T-helper 1 cell (primary cell): ENCODE measurements at places on chromosomes 12 and 14.

GRCh38 chr12:58079806-58080205 is 138.4 kb downstream of the ATP23 start:
- no peak for DNase-seq

DNA sequence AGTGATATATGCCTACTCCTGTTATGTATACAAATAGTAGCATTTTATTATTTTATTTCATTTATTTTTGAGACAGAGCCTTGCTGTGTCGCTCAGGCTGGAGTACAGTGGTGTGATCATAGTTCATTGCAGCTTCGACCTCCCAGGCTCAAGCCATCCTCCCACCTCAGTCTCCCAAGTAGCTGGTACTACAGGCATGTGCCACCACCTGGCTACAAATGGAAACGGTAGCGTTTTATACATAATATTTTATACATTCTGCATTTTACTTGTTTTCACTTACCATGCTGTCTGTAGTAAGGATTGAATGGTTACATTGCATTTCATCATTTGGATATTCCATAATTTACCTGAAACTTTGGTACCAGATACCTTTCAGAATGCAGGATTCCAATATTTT is 14.1 kb downstream of the C1R start:
- no peak for DNase-seq

DNA sequence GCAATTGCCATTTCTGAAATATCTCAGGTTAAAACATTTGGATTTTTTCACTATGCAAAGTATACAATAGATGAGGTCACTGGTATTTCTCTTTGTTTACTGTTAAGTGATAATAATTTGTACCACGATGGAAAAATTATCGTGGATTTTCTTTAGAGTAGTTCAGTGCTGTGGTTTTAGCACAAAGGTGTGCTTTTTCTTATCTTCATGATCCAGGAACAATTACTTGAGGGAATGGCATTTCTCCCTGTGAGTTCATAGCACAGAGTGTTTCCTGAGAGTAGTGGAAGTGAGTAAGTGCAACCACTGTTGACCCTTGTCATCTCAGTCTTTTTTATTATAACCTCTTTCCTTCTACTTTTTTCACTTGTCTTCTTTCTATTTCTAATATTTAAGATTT is 86.8 kb downstream of the FGD4 start:
- no peak for DNase-seq

- no peak for DNase-seq
Measured at GRCh38 chr12:51591016-51591901, at the start of gene SCN8A. TSS of gene SCN8A (plus strand) at chr12:51591233. CDS start at chr12:51662818, 71,585 bp downstream.

DNA sequence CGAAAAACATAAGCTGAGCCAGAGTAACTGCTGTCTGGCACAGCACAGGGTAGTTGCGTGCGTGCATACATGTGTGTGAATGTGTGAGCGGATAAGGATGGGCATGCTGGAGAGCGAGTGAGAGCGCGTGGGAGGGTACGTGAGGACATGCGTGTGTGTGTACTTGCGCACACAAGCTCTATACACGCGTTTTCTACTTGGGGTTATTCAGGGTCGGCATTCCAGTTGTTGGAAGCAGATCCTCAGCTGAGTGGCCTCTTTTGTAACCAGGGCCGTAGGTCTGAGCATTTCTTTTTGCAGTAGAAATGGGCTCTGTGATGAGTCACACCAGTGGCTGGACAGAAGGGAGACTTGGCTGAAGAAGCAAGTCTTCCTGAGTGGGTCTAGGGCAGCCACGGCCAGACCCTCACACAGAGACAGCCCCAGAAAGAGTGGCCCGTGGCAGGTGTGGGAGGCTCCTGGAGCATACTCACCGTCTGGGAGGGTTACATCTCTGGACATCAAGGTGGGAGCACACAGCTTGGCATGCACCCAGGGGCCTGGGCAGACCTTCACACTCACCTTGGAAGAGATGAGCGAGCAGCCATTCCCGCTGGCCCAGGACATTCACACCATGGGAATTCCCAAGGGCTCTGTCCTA is 78.0 kb downstream of the LRRC74A start:
- DNase-seq: no peak

DNA sequence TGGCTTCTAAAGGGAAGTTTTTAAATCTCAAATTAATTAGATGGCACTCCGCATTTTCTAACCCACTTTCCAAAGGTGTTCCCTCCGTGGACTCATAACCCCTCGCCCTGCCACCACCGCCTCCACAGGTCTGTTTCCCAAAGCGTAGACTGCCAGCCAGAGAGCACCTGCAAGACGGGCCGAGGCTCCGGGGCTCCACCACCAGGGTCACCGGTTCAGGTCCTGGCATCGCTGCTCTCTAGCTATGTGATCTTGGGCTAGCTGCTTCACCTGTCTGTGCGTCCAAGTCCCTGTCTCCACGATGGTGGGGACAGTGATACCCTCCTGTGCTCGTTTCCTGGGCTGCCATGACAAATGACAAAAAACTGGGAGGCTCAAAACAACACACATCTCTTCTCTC is 11.5 kb downstream of the RIMBP2 start:
- DNase-seq: no peak

DNA sequence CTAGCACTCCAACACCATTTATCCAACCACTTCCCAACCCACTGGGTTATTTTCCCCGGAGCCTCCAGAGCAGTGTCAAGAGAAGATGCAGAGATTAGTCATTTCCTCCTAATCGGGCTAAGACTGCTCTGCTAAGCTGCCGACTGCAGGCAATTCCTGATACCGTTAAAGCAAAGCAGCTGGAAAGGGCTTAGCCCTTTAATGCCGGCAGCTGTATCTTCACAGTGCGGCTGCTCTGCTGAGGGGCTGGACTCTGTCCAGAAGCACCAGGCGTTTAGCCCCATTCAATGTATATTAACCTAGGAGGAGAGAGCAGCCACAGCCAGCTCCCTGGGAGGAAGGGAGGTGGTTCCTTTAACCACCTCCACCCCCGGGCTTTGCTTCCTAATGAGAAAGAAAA is 11.1 kb downstream of the AQP6 start:
- no peak for DNase-seq

DNA sequence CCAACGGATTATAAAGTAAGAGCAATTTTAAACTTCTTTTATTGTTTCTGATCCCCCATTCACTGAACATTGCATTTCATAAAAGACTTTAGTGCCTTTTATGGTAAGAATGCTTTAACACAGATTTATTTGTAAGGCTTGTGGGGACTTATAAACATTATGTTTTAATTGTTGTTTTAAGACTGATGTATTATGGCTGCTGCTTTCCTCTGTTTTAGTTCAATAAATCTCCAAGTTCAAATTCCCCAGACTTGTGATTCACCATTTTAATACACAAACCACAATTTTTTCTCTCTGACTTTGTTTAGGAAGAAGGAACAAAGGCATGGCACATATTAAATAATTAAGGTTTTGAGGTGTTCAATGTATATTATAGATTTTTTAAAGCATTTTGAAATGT is 753.3 kb downstream of the SLC6A15 start:
- DNase-seq: no peak

DNA sequence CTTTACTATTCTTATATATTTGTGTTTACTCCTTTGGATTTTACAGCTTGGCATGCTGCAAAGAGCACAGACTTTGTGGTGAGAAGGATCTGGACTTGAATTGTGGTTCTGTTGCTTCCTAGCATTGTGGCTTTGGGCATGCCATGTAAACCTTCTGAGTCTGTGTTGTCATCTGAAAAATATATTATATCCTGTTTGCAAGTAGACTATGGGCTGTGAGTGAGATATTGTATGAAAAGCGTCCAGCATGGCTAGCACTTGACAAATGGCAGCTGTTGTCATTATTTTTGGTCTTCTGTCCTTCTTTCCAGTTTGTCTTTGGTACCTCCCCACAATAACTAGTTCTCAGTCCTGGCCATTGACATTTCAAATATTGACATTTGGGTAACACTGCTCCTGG is 61.8 kb upstream of the DACT1 start:
- no peak for DNase-seq
